ENCODE measurements at places on chromosomes 1 and 21. TPM values are rescaled to one million over a fixed set of nuclear protein-coding genes. Genes with fewer than 3 reads are reported as not detected.

- no peaks in the 10 kb centered on the region for H3K36me3 ChIP-seq
- H3K27ac ChIP-seq: no peak overlapping the region
- no peak overlapping the region for H3K4me3 ChIP-seq
- no peak for DNase-seq
- no peaks in the 10 kb centered on the region for H3K27me3 ChIP-seq
- no peaks in the 10 kb centered on the region for H3K4me1 ChIP-seq
Observed at GRCh38 chr1:157311730-157312081, 173.5 kb upstream of the ETV3 start.

DNA sequence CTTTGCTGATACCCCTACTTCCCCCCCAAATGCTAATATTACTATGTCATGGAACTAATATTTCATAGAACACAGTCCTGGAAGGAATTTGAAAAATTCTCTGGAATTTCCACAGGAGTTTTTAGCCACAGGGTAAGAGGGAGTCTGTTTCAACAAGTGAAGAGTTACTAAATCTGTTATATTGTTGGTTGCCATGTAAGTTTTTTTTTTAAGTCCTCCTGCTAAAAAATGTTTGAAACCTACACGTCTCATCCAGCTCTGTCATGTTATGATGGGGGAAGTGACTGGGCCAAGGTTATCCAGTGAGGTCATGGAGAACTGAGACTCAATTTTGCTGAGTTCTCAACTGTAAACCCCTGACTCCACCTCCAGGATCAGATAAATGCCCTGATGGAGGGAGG lies 60.8 kb upstream of the USP24 start:
- H3K27ac ChIP-seq: no peak overlapping the region
- no peak overlapping the region for H3K4me3 ChIP-seq
- no peak for DNase-seq

DNA sequence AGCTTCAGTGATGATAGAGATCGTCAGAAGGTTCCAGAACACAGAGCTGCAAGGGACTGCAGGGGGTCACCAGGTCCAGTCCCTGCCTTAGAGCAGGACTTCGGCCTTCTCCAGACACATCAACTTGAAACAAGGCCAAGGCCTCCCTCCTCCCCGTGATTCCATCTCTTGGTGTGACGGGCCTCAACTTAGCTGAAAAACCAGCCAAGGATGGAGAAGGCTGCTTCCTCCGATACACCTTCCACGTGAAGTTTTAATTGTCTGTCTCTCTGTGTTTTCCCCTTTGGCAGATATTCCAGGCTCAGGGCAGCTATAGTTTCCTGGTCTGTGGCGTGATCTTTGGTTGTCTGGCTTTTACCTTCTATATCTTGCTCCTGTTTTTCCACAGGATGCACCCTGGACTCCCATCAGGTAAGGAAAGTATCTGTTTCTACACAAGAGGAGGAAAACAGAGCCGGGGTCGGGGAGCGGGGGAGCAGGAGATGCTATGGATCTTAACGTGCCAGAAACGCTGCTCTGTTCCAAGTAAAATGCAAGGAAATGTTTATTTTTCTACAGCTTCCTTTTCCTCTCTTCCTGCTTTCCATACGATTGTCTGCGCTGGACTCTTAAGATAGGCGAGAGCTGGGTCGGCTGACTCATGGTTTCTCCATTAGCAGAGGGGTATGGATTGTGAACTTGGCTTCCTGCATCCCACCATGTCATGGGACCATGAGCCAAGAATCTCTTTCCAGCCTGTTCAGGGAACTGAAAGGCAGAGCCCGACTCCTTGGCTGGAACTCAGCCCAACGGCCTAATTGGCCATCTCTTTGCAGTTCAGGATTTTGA lies 32.8 kb downstream of the ELK4 start:
- no peak overlapping the region for H3K4me3 ChIP-seq
- H3K27ac ChIP-seq: no peak overlapping the region
- H3K27me3 ChIP-seq: no peaks in the 10 kb centered on the region

DNA sequence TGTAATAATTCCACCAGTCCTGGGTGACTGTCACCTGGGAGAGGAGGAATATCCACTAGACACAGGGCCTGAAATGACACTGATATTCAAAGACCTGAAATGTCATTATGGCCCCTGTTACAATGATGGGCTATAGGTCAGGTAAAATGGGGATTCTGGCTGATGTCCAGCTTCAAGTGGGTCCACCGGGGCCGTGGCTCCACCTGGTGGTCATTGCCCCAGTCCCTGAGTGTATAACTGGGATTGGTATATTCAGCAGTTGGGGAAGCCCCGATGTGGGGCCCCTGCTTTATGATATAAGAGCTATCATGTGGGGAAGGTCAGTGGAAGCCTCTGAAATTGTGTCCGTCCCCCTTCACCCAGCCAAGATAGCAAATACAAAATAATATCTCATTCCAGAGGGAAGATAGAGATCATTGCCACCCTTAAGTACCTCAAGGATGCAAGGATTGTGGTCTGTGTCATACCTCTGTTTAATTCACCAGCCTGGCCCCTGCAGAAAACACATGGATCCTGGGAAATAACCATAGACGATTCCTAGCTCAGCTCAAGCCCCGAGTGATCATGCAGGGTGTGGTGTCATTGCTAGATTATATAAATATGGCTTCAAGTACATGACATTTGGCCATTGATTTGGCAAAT lies 19.4 kb downstream of the PLEKHO1 start:
- no peak overlapping the region for H3K4me3 ChIP-seq
- peak; percentile 72 for DNase-seq
- H3K4me1 ChIP-seq: peaks cover 2% of the 10 kb centered on the region
- H3K27ac ChIP-seq: no peak overlapping the region
- H3K36me3 ChIP-seq: no peaks in the 10 kb centered on the region
- no peaks in the 10 kb centered on the region for H3K27me3 ChIP-seq

DNA sequence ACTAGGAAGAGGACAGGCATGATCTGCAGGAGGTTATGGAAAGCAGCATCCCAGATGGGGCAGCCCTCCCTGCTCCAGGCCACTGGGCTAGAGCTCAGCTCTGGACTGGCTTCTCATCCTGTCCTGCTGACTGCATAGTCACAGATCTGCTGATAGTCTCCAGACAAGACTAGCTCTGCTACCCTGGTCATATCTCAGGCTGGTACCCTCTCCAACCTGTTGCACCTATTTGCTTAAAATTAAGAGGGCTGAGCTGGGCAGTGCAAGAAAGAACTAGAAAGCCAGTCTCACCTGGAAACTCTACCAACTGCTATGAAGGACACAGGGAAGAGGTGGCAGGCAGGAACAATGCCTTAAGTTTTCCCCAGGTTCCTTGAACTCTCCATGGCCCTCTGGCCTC lies 40.4 kb downstream of the ITPKB start:
- no peak overlapping the region for H3K27ac ChIP-seq
- H3K4me1 ChIP-seq: peaks cover 4% of the 10 kb centered on the region
- H3K4me3 ChIP-seq: no peak overlapping the region
- no peaks in the 10 kb centered on the region for H3K27me3 ChIP-seq
- DNase-seq: no peak

The CFAP141 gene
- not detected for total RNA-seq
